ENCODE measurements at places on chromosomes 1 and 21. TPM values are rescaled to one million over a fixed set of nuclear protein-coding genes. Genes with fewer than 3 reads are reported as not detected.

ASPM gene
- 13.4 TPM for polyA plus RNA-seq

UBXN10 gene
- 0.27 TPM for polyA plus RNA-seq

FCRL2 gene
- 0.07 TPM for polyA plus RNA-seq

JAK1 gene
- polyA plus RNA-seq, result 67.3 TPM

C1QC gene
- polyA plus RNA-seq, result 31.2 TPM

STUM gene
- 17.8 TPM for polyA plus RNA-seq

PDXK gene
- 29.7 TPM for polyA plus RNA-seq

ITGB2 gene
- 10.1 TPM for polyA plus RNA-seq

FCGR3B gene
- not detected for polyA plus RNA-seq

FCRL4 gene
- polyA plus RNA-seq, result not detected

DNA sequence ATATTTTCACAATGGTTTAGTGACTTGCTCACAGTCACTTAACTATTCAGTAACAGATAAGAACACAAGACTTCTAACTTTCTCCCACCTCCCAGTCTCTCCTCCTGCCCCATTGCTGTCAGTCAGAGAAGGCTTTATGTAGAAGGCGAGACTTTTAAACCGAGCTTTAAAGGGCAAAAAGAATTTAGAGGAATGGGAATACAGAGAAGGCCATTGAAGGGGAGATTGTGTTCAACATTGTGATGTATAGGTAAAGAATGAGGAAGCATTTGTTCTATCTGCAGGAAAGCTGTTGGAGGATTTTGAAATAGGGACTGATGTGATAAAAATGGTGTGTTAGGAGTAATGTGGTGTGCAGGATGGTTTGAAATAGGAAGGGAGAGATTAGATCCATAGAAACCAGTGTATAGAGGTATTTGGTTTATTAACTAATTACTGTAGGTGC is 7.3 kb downstream of the POU2F1 start:
- no peak for DNase-seq

GRCh38 chr1:47179988-47180563 is 9.8 kb downstream of the PDZK1IP1 start:
- no peak for DNase-seq

DNA sequence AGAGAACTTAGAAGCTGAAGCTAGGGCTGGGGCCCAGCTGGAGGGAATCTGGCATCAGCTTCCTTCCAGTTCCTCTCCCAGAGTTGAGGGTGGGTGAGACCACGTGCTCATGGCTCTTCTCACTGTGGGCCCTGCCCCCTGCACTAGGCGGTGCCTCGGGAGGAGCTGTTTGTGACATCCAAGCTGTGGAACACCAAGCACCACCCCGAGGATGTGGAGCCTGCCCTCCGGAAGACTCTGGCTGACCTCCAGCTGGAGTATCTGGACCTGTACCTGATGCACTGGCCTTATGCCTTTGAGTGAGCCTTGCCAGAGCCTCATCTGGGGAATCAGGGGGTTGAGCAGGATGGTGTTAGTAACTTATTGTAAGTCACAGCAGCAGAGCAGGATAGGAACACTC is 16.1 kb downstream of the AKR1A1 start:
- DNase-seq, result no peak

DNA sequence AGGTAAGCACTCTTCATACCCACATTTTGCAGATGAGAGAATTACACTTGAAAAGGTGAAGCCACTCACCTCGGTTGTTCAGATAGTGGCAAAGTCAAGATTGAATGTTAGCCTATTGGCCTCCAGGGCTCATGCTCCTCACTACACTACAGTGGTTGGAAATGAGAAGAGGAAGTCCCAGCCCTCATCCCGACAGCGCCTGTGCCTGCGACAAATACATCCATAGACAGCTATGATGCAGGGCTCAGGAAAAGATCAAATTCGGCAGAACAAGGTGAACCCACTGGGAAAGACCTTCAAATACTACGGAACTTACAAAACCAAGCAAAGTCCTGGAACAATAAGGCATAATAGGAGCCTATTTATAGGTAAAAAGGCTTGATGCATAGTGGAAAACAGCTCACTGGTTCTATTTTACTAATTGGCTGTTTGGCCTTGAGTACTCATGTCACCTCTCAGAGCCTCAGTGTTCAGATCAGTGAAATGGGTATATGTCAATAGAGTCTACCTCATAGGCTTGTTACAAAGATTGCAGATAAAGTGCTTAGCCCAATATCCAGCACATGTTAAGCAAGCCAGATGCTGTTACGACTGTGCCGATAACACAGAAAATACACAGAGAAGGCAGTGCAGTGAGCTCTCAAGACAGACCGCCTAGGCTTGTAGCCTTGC is 3.5 kb downstream of the SPOCD1 start:
- DNase-seq, result no peak

DNA sequence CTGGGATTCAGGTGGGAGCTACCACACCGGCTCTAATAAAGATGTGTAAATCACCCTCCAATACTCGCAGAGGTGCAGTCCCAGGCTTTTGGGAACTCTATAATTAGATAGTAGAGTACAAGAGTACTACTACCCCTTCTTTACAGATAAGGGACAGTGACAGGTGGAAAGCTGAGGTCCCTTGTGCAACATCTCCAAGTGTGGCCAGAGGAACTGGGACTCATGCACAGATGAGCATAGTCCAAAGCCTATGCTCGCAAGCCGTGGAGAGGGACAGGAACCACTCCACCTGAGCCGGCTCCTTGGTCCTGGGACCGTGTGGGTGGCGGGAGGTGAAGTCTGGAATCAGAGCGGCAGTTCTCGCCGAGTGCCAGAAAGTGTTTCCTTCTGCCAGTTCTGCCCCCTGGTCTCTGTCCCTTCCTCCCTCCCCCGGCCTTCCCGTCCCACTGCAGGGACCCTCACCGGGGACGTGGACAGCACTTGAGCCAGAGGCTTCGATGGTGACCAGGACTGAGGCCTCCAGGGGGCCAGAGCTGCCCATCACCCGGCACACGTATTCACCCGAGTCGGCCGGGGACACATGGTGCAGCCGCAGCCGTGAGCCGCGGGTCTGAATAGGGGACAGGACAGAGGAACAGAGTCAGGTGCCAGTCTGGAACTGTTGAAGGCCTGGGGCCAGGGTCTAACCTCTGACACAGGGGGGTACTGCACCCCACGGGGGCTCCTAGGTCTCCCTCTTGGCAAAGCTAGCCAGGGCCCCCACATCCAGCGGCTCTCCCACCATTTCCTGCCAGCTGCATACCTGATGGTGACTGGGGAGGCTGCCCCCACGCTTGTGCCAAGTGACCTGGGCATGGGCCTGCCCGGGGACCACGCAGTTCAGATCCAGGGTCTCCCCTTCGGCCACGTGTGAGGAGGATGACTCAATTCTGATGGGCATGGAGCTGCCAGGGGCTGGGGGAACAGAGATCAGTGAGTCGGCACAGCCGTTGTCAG is 33.9 kb downstream of the LDLRAD2 start:
- peak; percentile 8 for DNase-seq

DNA sequence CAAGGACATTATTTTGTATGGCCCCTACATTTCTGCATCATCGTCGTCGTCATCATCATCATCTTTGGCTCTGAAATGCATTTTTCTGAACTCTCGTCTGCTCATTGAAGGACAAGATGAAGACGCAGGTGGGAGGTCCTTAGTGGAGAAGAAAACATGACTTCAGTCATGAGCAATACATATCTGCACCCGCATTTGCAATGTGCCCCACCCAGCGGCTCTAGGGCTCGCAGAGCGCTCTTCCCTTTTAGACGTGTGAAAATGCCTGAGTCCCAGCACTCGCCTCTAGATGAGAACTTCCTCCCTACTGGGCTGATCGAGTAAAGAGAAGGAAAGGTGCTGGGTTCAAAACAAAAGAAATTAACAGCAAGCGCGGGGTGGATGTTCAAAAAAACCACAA is 10.1 kb downstream of the C1orf174 start:
- DNase-seq, result no peak

- no peak for DNase-seq
These were observed 29.1 kb downstream of the THRAP3 start for GRCh38 chr1:36253161-36253862.

GRCh38 chr1:116911779-116912469 is 2.2 kb downstream of the PTGFRN start:
- DNase-seq, result no peak

DNA sequence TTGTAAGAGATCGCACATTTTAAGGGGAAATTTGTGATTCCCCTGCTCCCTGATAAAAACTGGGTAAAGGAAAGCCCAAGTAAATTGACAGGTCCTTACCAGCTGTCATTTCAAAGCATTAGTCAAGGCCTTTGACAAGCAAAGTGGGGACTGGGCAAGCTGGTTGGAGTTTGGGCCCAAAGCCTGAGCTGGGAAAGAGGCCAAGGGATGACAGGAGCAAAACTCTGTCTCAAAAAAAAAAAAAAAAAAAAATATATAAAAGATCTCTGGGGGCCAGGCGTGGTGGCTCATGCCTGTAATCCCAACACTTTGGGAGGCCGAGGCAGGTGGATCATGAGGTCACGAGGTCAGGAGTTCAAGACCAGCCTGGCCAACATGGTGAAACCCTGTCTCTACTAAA is 36.9 kb downstream of the SLC2A1 start:
- no peak for DNase-seq

DNA sequence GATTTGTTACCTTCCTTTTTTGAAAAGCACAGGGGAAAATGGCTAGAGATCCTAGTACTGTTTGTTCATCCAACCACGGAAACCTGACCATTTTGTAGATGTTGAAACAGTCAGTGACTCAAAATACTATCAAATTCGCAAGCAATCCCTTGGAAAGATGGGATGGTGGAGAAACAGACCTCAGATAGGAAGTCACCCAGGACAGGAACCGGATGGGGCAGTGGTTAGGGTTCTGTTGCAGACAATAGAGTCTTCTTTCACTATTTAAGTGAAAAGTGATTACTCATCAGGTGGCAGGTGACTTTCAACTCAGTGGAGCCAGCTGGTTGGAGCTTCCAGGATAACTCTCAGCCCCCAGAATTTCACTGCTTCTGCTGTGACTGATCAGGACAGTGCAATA is 17.0 kb downstream of the LHX4 start:
- no peak for DNase-seq

GRCh38 chr1:60149251-60149650 is 75.7 kb upstream of the C1orf87 start:
- peak; percentile 56 for DNase-seq
